ENCODE measurements at places on chromosomes 13 and 19.

DNA sequence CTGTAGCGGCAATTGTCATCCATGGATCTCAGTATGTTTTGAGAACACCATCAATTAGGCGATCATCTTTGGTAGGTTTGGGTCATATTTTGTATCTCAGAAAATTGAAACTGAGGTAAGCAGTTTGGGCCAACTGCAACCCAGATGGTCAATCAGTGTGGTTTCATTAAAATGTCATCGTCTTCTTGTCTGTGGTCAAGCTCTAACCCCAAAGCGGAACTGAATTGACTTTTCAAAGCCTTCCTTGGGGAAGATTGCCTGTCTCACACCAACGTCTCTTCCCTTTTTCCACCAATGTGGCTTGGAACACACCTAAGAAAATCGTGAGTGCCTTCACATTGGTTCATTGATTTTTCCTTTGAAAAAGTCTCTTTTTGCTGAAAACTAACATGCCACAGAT lies 56.3 kb upstream of the UBAC2 start:
- no peak for DNase-seq

DNA sequence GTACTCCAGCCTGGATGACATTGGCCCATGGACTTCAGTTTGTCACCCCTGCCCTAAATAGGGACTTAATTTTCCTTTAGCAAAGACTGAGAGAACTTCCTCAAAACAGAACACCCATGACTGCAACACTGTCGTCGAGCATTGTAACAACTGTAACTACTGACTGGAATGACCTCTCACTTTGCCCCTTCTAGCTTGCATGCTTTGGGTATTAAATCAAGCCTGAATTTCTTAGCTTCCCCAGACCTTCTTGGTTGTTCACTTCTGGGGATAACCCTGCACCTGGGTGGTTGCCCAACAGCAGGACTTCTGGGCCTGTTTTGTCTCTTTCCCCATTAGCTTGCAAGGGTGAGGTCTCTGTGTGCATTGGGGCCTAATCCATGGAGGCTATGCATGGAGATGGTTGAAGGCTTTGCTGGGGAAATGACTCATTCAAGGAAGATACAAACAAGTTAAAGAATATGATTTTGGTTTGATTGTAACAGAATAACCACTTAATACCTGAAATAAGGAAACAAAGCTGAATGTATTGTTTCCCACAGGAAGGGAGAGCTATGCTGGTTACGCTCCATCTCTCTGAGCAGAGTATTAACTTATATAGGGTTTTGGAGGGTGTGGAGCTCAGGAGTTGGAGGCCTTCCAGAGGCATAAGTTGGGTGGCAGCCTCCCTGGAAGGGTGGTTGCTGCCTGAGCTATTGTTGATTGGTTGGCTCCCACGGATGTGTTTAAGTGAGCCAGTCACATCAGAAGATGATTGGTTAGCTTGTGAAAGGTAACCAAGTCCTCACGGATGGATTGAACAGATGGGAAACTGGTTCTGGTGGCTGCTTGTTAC lies 34.7 kb upstream of the UBAC2 start:
- DNase-seq, result no peak

GRCh38 chr13:33483471-33483870 lies 197.9 kb upstream of the STARD13 start:
- DNase-seq, result no peak

DNA sequence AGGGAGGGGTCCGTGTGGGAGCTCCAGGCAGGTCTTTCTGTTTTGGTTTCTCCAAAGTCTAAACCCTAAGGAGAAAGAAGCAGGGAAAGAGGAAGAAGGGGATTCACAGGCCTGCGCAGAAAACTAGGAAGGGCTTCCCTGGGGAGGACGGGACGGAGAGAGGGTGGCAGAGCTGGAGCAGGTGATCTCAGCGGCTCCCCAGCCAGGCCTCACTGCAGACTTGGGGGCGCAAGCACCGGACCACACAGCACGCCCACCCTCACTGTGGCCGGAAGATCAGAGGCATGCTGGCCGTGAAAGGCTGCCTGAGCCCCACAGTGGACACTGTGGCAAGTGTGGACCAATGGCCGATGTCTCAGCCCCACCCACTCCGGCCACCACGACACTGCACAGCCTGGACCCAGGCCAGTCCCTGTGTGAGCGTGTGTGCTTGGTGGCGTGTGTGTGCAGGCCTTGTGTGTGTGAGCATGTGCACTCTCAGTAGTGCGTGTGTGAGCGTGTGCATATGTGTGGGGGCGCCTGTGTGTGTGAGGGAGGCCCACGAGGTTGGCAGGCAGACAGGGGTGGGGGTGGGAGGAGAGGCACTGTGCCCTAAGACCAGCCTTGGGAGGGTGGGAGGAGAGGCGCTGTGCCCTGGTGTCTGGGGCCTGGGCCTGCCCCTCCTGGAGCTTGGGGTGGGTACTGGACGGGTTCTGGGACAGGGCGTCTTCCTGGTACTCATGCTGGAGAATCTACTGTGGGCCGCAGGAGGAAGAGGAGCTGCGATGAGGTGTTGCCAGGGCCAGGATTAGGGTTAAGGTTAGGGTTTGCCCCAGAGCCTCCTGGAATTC lies 15.4 kb upstream of the TMEM255B start:
- DNase-seq, result no peak

DNA sequence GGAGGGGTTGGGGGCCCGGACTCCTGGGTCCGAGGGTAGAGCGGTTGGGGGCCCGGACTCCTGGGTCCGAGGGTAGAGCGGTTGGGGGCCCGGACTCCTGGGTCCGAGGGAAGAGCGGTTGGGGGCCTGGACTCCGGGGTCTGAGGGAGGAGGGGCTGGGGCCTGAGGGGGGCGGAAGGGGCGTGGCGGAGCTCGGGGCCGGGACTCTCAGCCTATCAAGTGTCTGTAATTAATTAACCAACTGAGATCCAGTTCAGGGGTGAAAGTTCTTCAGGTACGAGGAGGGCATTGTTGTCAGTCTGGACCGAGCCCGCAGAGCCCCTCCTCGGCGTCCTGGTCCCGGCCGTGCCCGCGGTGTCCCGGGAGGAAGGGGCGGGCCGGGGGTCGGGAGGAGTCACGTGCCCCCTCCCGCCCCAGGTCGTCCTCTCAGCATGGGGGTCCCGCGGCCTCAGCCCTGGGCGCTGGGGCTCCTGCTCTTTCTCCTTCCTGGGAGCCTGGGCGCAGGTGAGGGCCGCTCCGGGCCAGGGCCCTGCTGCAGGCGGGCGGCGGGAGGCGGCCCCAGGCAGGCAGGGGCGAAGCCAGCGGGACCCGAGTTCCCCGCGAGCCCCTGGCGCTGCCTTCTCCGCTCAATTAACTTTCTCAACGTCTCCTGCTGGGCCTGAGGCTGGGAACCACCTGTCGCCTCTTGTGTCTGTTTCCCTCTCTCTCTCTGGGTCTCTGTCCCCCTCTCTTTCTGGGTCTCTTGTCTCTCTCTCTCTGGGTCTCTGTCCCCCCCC lies 697 bp downstream of the FCGRT start:
- no peak for DNase-seq

GRCh38 chr19:28363254-28363653 lies 849.7 kb downstream of the UQCRFS1 start:
- no peak for DNase-seq

GRCh38 chr13:40666933-40667621 lies 636 bp upstream of the FOXO1 start:
- peak; percentile 52 for DNase-seq
